ENCODE measurements at places on chromosomes 11 and 22. TPM values are rescaled to one million over a fixed set of nuclear protein-coding genes. Genes with fewer than 3 reads are reported as not detected.

GRCh38 chr11:122137078-122137793 lies 21.2 kb upstream of the BLID start:
- DNase-seq = no peak
- H3K27ac ChIP-seq = no peak overlapping the region
- H3K4me3 ChIP-seq = no peak overlapping the region
- H3K27me3 ChIP-seq = no peaks in the 10 kb centered on the region
- H3K36me3 ChIP-seq = no peaks in the 10 kb centered on the region
- no peaks in the 10 kb centered on the region for H3K4me1 ChIP-seq

- peak overlapping the region; percentile 51 for H3K4me3 ChIP-seq
- peaks cover 5% of the 10 kb centered on the region for H3K4me1 ChIP-seq
- H3K27me3 ChIP-seq = no peaks in the 10 kb centered on the region
- H3K36me3 ChIP-seq = no peaks in the 10 kb centered on the region
- no peak for DNase-seq
Observed at GRCh38 chr11:93198215-93198845, 539 bp upstream of the SLC36A4 start.

- no peaks in the 10 kb centered on the region for H3K36me3 ChIP-seq
- no peaks in the 10 kb centered on the region for H3K27me3 ChIP-seq
- no peak overlapping the region for H3K4me3 ChIP-seq
- DNase-seq = no peak
- H3K27ac ChIP-seq = no peak overlapping the region
Observed at GRCh38 chr11:8408151-8408941, 144.7 kb upstream of the LMO1 start.

DNA sequence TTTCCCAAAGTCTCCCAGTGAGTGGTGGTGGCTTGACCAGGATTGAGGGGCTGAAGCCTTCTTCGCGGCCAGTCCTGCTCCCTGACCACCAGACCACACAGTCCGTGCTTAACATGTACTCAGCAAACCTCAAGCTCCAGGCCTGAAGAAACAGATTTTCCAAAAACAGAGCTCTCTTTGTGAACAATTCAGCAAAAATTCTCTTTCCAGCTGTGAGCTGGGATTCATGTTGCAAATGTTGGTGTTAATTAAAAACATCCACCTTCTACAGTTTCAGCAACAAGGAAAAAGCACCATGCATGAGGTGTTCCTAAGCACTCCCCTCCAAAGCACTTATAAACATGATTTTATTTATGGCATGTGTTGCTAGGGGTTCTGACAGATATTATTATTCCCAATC lies 129.5 kb downstream of the ETS1 start:
- peaks cover 25% of the 10 kb centered on the region for H3K36me3 ChIP-seq
- no peak overlapping the region for H3K4me3 ChIP-seq

Gene AMPD3
- total RNA-seq = 9.6 TPM

Gene DRD4
- total RNA-seq = not detected

Data from upper lobe of left lung (tissue), 6 donors.